ENCODE measurements at places on chromosomes 3 and 15. TPM values are rescaled to one million over a fixed set of nuclear protein-coding genes. Genes with fewer than 3 reads are reported as not detected.

GRCh38 chr15:39167164-39168058 is 413.5 kb upstream of the THBS1 start:
- DNase-seq, result no peak

The PLA2G4E gene
- not detected for total RNA-seq

The MKRN3 gene
- 2.9 TPM for total RNA-seq

The ATG3 gene
- 65.2 TPM for total RNA-seq

The MTHFS gene
- 33.0 TPM for total RNA-seq

The RHCG gene
- not detected for total RNA-seq

The ERC2 gene
- not detected for total RNA-seq

The TRIM59 gene
- total RNA-seq, result 58.2 TPM

- no peak for DNase-seq
Observed at GRCh38 chr15:91572110-91572509, 281.4 kb upstream of the SLCO3A1 start.

DNA sequence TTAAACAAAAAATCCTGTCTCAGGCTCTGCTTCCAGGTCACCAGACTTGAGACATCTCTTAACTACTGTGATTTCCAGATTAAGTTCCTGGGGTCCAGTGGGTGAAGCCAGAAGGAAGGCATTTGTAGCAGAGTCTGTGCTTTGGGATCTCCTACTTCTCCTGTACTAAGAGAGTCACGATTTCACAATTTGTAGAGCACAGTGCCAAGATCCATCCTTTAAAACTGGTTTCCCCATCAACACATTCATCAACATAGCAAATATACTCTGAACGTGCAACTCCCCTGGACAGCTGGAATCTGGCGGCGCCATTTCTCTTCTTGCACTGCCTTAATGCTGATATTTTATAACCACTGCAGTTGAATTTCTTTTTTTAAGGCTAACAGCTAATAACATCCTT is 33.2 kb downstream of the CDCP1 start:
- DNase-seq, result no peak

GRCh38 chr3:53593611-53594010 is 99.2 kb downstream of the CACNA1D start:
- DNase-seq, result no peak

The DUOXA1 gene
- total RNA-seq, result not detected

GRCh38 chr3:11077466-11077865 is 76.8 kb upstream of the HRH1 start:
- DNase-seq, result no peak

DNA sequence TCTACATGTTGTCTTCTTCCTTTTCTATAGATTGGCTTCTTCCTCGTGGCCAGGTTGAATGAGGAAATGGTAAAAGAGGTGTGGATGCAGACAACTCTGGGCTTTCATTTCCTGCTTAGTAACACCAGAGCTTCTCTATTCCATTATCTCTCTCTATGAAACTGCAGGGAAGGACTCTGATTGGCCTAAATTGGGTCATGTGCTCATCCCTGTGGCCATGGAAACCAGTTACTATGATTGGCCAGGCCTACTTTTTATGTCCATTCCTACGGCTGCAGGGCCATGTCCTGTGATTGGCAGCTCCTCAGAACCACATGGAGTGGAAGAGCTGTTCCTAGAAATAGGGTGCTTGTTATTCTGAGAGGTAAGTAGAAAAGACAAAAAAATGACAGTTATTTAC is 486.9 kb upstream of the ADAMTS9 start:
- no peak for DNase-seq

The CHCHD4 gene
- total RNA-seq, result 12.7 TPM

GRCh38 chr3:65151666-65152065 is 463.9 kb upstream of the ADAMTS9 start:
- no peak for DNase-seq

- DNase-seq, result no peak
Observed at GRCh38 chr3:142218703-142219102, 6.7 kb downstream of the GK5 start.

- no peak for DNase-seq
Observed at GRCh38 chr3:48125013-48125705, 63.1 kb downstream of the CDC25A start.

DNA sequence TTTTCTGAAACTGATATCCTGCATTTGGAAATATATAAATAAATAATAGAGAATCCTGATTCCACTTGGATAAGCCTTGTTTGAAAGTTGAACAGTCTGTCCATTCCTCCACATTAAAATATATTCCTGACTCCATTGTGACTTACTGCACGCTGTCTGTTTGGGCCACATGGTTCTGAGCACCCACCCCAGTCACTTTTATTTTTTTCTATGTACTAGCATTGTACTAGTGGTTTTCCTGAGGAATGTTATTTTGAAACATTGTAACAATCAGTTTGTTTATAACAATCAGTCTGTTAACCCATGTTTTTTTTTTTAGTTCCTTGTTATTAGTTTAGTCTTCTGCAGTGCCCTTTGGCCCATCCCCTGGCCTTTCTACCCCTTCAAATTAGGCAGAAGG is 87.4 kb upstream of the CCNL1 start:
- no peak for DNase-seq

GRCh38 chr15:76135516-76135915 is 75.7 kb downstream of the TMEM266 start:
- DNase-seq, result no peak
